Fibroblast of pulmonary artery (primary cell): ENCODE measurements at places on chromosomes 4 and X.

DNA sequence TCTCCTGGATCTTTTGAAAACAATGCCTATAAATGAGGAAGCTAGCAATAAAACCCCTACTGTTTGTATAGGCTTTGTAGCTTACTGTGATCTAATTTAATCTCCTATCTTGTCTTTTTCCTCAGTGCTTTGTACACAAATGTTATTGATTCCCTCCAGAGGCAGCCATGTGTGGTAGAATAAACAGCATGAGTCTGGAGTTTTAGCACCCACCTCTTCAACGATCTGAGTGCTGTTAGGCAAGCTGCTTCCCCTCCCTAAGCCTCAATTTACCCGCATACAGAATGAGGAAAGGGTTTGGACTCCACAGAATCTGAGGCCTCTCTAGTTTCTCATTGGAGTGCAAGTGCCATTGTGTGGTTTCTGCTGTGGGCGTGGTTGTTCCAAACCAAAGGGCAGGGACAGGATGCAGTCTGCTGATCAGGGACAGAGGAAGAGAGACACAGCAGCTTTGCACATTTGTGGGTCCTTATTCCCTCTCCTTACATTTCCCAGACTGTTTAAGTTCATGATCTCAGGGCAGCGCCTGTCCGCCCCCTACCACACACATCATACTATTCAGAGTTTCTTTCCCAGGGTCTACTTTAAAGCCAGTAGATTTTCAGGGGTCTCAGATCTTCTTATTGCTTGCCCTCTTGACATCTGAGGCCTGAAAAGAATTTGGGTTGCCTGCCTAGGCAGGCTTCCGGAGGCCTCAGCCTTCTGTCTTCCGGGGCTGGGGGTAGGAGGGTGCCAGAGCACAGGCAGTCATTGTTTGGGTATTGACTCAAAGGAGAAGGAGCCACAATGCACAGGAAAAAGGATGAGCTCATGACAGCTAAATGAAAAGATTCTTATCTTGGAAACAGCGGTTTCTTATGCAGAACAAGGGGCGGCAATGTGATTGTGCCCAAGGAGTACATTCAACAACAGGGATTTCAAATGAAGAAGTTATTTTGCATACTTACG is 114.9 kb upstream of the TEX13D start:
- DNase-seq, result peak; percentile 10

- DNase-seq, result no peak
Observed at GRCh38 chrX:72002875-72003274, 92.2 kb downstream of the NHSL2 start.

DNA sequence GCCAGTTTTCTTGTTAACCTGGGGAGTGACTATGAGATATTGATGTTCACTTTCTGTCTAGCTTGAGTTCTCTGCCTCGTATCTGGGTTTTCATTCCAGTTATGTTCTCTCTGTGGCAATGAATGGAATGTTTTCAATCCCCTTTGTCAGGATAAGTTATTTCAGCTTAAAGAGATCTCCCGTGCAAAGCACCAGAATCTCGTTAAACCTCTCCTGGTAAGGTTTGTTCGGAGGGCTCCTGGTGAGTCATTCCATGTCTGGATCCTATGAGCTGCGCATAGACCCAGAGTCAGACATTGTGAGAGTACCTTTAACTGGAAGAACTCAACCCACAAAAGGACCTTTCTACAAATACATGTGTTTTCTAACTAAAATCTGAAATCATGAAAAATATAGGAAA is 51.0 kb downstream of the KDR start:
- peak; percentile 76 for DNase-seq

DNA sequence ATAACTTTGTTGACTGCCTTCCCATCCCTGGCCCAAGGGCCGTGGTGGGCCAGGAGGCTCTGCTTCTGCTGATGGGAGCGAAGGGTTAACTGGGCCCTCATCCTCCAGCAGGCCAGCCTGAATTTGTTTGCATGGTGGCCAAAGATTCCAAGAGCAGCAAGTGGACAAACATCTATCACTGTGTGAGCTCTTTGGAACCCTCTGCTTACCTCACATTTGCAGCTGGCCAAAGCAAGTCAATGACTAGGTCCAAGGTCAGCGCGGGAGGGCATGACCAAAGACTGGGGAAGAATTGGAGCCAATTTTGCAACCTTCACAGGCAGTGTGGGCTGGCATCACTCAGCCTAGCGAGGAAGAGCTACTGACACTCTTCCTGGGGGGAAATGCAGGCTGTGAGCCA is 67.8 kb upstream of the ATP6AP2 start:
- no peak for DNase-seq

GRCh38 chr4:169727616-169728015 is 30.1 kb downstream of the HPF1 start:
- no peak for DNase-seq

- DNase-seq, result peak; percentile 63
Observed at GRCh38 chrX:22095286-22095685, 63.2 kb downstream of the PHEX start.

GRCh38 chr4:83701041-83701440 is 165.1 kb downstream of the GPAT3 start:
- no peak for DNase-seq

- peak; percentile 69 for DNase-seq
Observed at GRCh38 chrX:40188573-40189417, 91.0 kb upstream of the BCOR start.

- no peak for DNase-seq
Observed at GRCh38 chr4:157674699-157675098, 454.2 kb downstream of the GRIA2 start.

GRCh38 chr4:38559374-38559773 is 104.6 kb upstream of the KLF3 start:
- DNase-seq, result no peak

GRCh38 chr4:13403833-13404232 is 80.3 kb downstream of the RAB28 start:
- DNase-seq, result no peak
